ENCODE measurements at places on chromosomes 12 and 14.

- no peak for DNase-seq
These were observed 13.4 kb upstream of the ITPR2 start for GRCh38 chr12:26846416-26846815.

GRCh38 chr14:23951590-23952201 lies 1.9 kb upstream of the DHRS4 start:
- no peak for DNase-seq

GRCh38 chr14:40599725-40600124 lies 1007.0 kb upstream of the LRFN5 start:
- DNase-seq = peak; percentile 61

- no peak for DNase-seq
These were observed 2.3 kb upstream of the DUSP6 start for GRCh38 chr12:89354612-89355067.

DNA sequence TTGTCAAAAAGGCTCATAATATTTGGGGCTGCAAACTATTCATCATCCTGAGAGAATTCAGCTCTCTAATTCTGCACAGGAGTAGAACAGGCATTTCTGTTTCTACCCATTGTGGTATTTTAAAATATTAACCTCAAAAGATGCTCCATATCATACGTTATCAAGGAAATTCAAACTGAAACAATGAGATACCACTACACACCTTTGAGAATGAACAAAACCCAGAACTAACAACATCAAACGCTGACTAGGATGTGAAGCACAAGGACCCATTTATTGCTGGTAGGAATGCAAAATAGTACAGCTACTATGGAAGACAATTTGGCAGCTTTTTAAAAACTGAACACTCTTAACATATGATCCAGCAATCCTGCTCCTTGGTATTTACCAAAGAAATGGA lies 171.8 kb downstream of the DUSP6 start:
- no peak for DNase-seq

Measured in fibroblast of skin of abdomen (primary cell).